ENCODE measurements at places on chromosomes 16 and 17.

DNA sequence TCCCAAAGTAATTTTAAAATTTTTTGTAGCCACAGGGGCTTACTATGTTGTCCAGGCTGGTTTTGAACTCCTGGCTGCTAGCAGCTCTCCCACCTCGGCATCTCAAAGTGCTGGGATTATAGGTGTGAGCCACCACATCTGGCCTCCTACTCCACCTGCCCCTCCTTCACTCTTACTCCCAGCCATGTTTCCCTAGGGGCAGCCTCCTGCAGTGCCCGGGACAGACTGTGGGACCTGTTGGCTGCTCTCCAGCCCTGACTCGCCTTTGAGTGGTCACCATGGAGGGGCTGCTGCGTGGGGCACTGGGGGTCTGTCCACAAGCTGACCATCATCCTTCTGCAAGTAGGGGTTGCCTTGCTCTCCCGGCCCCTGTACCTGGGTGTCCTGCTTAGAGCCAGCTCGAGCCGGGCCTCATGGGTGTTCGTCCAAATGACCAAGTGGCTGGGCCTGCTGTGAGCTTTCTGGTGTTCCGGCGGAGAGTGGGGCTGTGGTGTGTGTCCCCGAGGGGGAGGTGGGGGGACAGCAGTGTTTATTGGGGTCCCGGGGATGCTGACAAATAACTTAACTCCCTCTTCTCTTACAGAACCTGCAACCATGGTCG lies 16.6 kb downstream of the SPIRE2 start:
- no peak for DNase-seq

DNA sequence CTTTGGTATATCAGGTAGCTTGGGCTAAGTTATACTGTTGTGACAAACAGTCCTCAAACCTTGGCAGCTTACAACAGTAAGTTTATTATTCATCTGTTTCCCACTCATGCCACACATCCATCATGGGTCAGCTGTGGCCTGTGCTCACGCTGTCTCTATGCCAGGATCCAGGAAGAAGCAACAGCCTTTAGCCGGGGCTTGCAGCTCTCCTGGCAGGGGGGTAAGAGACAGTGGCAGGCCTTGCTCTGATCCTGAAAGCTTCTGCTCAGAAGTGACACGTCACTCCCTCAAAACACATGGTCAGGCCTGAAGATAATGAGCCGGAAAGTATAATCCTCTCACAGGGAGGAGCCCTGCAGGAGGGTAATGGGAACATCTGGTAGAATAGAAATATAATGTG lies 377.6 kb downstream of the CPPED1 start:
- DNase-seq, result no peak

GRCh38 chr16:72487283-72487682 lies 315.3 kb upstream of the PMFBP1 start:
- DNase-seq, result no peak

- DNase-seq, result no peak
Measured at GRCh38 chr17:58337600-58338453, 9.2 kb upstream of the TSPOAP1 start.

- DNase-seq, result no peak
Measured at GRCh38 chr16:35011-35677, 18.3 kb downstream of the POLR3K start.

GRCh38 chr16:10752843-10753523 lies 9.3 kb downstream of the NUBP1 start:
- no peak for DNase-seq

- no peak for DNase-seq
Measured at GRCh38 chr17:35028531-35029262, 34.8 kb downstream of the RFFL start.

- DNase-seq, result peak; percentile 68
Measured at GRCh38 chr17:20155258-20156195, 146.4 kb downstream of the SPECC1 start.

- no peak for DNase-seq
Measured at GRCh38 chr17:67459985-67460384, 82.9 kb downstream of the PITPNC1 start.

GRCh38 chr16:49940464-49941224 lies 84.4 kb upstream of the CNEP1R1 start:
- no peak for DNase-seq

DNA sequence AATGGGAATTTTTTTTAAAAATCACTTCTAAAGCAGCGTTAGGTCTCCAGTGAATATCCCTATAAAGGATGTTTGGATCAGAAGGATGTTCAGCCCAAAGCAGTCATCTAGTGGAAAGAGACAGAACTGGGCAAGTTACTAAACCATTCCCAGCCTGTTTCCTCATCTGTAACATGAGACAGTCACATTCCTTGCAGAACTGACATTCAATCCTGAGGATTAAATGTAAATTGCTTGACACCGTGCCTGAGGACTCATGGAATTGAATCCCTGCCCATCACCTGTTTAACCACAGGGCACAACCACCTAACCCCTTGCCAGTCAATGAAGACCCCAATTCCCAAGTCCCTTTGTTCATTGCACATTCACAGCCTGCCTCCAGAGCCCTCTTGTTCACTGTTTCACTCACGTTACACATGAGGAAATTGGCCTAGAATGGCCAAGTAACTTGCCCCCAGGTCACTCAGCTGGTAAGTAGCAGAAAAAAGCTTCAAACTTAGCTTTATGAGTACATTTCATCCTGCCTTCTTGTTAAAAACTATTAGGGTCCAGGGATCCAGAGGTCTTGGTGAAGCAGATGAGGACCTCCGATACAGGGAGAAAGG lies 1.4 kb downstream of the CMTM2 start:
- peak; percentile 30 for DNase-seq

GRCh38 chr17:78667741-78668640 lies 90.8 kb upstream of the DNAH17 start:
- no peak for DNase-seq

All from HuH-7 (cell line).